Osteocyte (in vitro differentiated cells): ENCODE measurements at places on chromosomes 1 and 21. TPM values are rescaled to one million over a fixed set of nuclear protein-coding genes. Genes with fewer than 3 reads are reported as not detected.

MMEL1 gene
- total RNA-seq = not detected in 2 replicates

GPX7 gene
- total RNA-seq = 36.1 and 37.7 TPM in 2 replicates

FGR gene
- total RNA-seq = not detected in 2 replicates

SKI gene
- 131 and 132 TPM in 2 replicates for total RNA-seq

DNA sequence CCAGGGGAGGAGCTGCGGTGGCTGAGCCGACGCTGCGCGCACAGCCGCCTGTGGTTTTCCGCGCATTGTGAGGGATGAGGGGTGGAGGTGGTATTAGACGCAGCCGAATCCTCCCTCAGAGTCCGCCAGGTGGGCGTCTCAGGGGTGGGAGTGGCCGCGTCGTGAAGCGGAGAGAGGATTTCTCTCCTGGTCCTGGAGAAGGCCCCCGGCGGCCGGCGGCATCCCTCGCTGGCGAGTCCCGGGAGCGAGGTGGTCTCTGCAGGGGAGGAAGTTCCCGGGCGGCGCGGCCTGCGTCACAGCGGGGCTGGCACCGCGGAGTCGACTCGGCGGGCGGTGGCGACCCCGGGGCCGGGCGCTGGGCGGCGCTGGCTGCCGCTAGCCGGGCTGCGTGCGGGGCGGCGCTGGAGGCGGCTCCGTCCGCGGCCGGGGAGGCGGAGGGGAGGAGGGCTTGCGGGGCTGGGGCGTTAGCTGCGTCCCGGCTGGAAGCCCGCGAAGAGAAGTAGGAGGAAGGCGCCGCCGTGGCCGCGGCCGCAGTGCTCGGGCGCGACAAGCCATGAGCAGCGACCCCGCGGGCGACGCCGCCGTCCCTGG, at the start of gene LRRC8C:
Gene LRRC8C, plus strand, starts transcription at position 464 of the 591 bp plus-strand sequence. CDS start 53,354 bp downstream, outside the sequence.
- H3K4me1 ChIP-seq = peaks cover 15% of the 10 kb centered on the region
- peak within 1 kb of the TSS; percentile 84 for H3K4me3 ChIP-seq
- no peaks in the 10 kb centered on the region for H3K36me3 ChIP-seq
- no peaks in the 10 kb centered on the region for H3K27me3 ChIP-seq
- peak; percentile 93 for DNase-seq

DNA sequence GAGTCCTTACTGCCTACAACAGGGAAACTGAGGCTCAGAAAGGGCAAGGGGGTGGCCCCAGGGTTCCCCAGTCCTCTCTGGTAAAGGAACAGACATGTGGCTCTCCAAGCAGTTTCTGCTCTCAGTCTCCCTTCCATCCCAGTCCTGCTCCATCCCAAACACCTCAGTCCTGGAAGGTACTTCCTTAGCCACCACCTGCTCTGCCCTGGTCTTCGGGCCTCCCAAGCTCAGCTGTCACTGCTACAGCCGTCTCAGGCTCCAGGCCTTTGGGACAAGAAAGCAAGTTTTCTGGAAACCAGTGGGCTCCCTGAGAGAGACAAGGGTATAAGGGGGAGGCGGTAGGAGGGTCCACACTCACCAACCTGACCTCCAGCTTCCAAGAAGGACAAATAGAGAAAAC, 23.1 kb upstream of the ADGRB2 start:
- H3K4me1 ChIP-seq = peaks cover 10% of the 10 kb centered on the region
- H3K4me3 ChIP-seq = peak overlapping the region; percentile 82
- peak overlapping the region; percentile 82 for H3K27ac ChIP-seq
- no peaks in the 10 kb centered on the region for H3K27me3 ChIP-seq

- H3K4me3 ChIP-seq = no peak overlapping the region
- no peak for DNase-seq
- no peaks in the 10 kb centered on the region for H3K27me3 ChIP-seq
- no peaks in the 10 kb centered on the region for H3K36me3 ChIP-seq
- H3K4me1 ChIP-seq = peaks cover 21% of the 10 kb centered on the region
- no peak overlapping the region for H3K27ac ChIP-seq
Measured at GRCh38 chr1:68377098-68377497, 72.7 kb downstream of the RPE65 start.

DNA sequence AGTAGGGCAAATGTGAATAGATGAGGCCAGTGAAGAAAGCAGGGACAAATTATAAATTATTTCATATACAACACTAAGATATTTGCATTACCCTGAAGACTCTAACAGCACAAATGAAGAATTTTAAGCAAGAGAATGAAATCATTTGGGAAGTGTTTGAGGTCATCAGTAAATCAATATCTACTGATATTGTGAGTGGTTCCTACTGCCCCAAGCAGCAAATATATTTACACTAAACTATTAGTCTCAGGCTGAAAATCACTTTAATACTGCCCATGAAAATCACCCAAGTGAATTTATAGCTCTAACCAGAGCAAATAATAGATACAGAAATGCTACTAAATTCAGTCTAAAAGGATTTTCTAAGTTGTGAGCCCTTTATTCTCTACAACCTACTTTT, 163.6 kb downstream of the KCNT2 start:
- H3K4me3 ChIP-seq = no peak overlapping the region
- no peaks in the 10 kb centered on the region for H3K27me3 ChIP-seq
- no peak for DNase-seq

GRCh38 chr21:33109574-33110339, 39.8 kb downstream of the OLIG1 start:
- no peak for DNase-seq
- H3K27me3 ChIP-seq = peaks cover 68% of the 10 kb centered on the region
- no peak overlapping the region for H3K4me3 ChIP-seq
- no peaks in the 10 kb centered on the region for H3K36me3 ChIP-seq
- H3K4me1 ChIP-seq = no peaks in the 10 kb centered on the region

- H3K36me3 ChIP-seq = peaks cover 2% of the 10 kb centered on the region
- no peak overlapping the region for H3K27ac ChIP-seq
- no peak overlapping the region for H3K4me3 ChIP-seq
- peaks cover 16% of the 10 kb centered on the region for H3K4me1 ChIP-seq
Measured at GRCh38 chr1:27127419-27127818, 27.5 kb downstream of the SLC9A1 start.

DNA sequence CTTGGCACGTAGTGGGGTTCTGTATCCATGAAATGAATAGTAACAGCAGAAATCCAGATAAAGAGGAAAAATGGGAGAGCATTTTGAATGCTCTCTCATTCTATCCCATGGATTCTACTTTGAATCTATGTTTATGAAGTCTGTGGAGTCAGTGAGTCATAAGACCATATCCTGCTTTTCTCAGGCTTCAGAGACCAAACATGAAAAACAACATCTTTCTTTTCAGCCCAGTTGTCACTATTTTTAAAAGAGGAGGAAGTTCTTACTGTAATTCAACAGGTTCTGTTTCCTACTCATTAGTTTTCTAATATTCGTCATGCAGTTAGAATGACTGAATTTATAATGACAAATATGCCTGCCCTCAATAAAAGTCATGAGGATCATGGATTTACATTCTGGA, 39.4 kb upstream of the CD55 start:
- no peaks in the 10 kb centered on the region for H3K4me1 ChIP-seq
- no peaks in the 10 kb centered on the region for H3K27me3 ChIP-seq
- H3K27ac ChIP-seq = no peak overlapping the region
- DNase-seq = no peak
- no peak overlapping the region for H3K4me3 ChIP-seq

DNA sequence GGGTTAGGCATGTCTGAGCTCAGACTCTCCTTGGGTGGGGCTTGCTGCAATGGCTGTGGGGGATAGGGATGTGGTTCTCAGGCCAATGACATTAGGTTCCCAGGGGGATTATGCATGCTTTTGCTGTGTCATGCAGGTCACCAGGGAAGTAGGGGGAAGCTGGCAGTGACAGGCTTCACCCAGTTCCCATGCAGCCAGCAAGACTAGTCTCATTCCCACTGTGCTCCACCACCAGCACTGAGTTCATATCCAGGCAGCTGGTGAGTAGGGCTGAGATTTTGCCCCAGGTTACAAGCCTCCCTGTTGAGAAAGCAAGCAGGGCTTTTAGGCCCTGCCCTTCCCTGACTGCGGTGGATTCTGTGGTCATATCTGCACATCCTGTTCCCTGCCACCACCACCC, 32.1 kb upstream of the PLA2G5 start:
- DNase-seq = no peak
- H3K4me1 ChIP-seq = no peaks in the 10 kb centered on the region
- H3K27me3 ChIP-seq = peaks cover 5% of the 10 kb centered on the region
- no peaks in the 10 kb centered on the region for H3K36me3 ChIP-seq
- no peak overlapping the region for H3K4me3 ChIP-seq

DNA sequence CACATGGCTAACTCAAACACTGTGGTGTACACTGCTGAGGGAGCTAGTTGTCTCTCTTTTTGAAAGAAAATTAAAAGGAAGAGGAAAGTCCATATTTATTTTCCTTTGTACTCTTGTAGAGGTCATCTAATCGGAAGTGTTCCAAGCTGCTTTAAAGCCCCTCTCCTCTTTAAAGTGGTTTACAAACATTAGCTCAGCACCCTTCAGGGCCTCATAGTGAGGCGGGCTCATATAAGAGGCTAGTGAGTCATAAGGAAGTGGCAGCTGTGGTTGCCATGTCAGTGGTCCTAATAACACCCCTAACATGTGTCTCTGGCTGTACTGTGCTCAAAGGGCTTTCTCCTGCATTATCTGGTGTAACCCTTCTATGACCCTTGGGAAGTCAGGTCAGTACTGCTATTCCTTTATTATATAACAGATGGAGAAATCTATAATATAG, 104.4 kb upstream of the SERBP1 start:
- H3K36me3 ChIP-seq = no peaks in the 10 kb centered on the region
- H3K4me3 ChIP-seq = no peak overlapping the region
- peaks cover 10% of the 10 kb centered on the region for H3K4me1 ChIP-seq
- H3K27ac ChIP-seq = no peak overlapping the region

DNA sequence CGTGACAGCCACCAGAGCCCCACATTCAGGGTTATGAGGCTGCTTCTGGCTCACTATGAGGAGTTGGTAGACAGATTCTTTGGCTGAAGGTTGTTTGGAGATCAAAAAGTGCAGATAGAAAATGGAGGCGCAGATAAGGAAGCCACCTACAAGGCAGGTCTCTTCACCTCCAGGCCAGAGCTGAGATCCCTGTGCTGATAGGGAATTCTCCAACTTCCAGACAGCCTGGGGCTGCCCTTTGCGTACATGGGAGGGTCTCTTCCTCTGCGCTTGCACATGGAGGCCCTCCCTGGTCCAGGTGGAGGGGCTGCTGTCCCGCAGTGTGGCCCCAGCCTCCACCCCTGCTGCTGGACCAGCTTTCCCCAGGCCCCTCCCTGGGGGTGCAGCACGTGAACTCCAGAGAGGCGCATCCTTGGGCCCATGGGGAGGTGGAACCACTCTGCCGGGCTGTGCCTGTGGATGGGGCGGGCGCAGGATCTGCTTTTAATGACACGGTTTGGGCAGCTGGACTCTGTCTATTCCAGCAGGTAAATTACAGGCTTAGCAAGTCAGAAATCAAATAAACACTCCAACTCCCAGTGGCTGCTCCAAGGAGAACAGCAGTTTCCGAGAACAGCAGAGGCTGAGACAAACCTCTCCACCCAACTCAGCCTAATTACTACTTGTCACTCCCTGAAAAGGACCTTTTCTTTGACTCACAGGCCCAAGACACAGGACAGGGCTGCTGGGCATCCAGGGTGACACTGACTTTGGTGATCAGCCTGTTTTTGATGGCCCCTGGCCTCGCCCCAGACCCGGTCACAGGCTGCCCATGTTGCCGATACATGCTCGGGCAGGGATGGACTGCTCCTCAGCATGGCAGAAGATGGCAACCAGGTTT, 12.4 kb downstream of the OXCT2 start:
- H3K4me1 ChIP-seq = no peaks in the 10 kb centered on the region
- H3K36me3 ChIP-seq = peaks cover 17% of the 10 kb centered on the region
- H3K27me3 ChIP-seq = no peaks in the 10 kb centered on the region

- DNase-seq = peak; percentile 40
- no peak overlapping the region for H3K4me3 ChIP-seq
- H3K27me3 ChIP-seq = peaks cover 3% of the 10 kb centered on the region
Measured at GRCh38 chr1:29855561-29856160, 619.3 kb downstream of the PTPRU start.

DNA sequence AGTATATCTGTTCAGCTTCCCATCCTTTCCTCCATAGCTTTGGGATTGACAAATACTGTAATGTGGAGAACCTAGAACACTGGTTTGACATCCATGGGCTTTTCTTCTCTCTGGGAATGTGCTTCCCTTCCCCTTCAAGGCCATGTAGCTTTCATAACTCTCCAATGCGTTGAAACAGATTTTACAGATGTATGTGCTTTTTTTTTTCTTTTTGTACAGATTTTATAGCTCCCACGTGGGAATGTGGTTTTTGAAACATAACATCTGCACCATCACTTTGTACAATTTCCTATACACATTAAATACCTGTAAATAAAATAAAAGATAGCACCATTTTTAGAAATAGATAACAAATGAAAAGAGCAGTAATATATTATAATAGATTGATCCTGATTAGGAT, 138.5 kb upstream of the TMPRSS15 start:
- H3K27ac ChIP-seq = no peak overlapping the region
- H3K36me3 ChIP-seq = peaks cover 3% of the 10 kb centered on the region
- no peak for DNase-seq
- no peak overlapping the region for H3K4me3 ChIP-seq
- H3K27me3 ChIP-seq = no peaks in the 10 kb centered on the region
- peaks cover 25% of the 10 kb centered on the region for H3K4me1 ChIP-seq

- H3K36me3 ChIP-seq = no peaks in the 10 kb centered on the region
- no peak for DNase-seq
- peaks cover 13% of the 10 kb centered on the region for H3K4me1 ChIP-seq
- no peak overlapping the region for H3K27ac ChIP-seq
- no peak overlapping the region for H3K4me3 ChIP-seq
Measured at GRCh38 chr1:12654657-12655056, 10.8 kb downstream of the AADACL4 start.

- no peak for DNase-seq
Measured at GRCh38 chr1:228125185-228125584, 14.9 kb upstream of the GUK1 start.

DNA sequence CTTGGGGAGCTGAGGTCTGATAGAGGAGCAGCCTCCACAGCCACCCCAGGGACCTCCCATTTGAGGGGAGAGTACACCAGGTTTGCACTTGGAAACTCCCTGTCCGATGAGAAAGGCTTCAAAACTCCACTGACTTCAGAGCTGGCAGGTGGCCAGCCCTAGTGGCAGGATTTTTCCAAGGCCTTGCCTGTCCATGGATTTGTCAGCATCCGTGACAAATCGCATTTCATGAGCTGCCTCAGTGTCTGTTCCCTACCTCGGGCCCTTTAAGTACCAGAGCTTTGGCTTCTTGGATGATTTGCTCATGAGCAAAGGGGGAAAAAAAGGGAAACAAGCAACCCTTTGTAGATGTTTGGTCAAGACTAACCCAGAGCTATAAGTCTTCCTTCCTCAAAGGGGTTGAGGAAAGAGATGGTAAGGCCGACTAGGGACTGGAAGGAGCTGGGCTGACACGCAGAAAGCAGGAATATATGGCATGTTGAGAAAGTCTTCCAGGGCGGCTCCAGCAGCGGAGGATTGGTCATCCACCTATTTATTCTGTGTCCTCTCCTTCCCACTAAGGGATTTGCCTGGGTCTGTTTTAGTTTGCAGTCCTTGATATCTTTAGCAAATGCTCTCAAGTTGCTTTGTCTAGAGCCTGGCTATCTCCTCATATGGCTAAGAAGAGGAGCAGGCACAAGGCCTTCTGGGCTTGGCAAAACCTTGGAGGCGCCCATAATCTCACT, 2.7 kb upstream of the HSPG2 start:
- H3K4me3 ChIP-seq = no peak overlapping the region
- peak overlapping the region; percentile 93 for H3K27ac ChIP-seq
- peaks cover 73% of the 10 kb centered on the region for H3K4me1 ChIP-seq
- DNase-seq = peak; percentile 93
